ENCODE measurements at places on chromosomes 2 and 18.

DNA sequence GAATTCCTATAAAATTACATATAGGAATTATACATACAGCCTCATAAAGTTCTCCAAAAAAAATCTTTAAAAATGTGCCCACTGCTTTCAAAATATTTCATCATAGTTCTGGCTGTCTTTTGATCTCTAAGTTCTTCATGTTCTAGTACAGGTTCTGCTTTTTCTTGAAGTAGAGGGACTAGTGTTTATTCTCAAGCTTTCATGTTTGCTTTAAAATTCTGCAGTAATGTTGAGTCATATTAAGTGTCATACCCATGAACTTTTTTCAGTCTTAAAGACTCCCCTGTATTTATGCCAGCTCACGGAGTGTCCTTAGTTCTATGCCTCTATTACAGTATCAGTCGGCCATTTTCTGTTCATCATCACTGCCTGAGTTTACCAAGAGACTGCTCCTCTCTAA lies 54.8 kb upstream of the CCDC141 start:
- no peak for DNase-seq

- no peak for DNase-seq
These were observed 90.9 kb downstream of the SETBP1 start for GRCh38 chr18:44771572-44771955.

- DNase-seq, result no peak
These were observed 4.4 kb downstream of the ADCYAP1 start for GRCh38 chr18:908758-909724.

DNA sequence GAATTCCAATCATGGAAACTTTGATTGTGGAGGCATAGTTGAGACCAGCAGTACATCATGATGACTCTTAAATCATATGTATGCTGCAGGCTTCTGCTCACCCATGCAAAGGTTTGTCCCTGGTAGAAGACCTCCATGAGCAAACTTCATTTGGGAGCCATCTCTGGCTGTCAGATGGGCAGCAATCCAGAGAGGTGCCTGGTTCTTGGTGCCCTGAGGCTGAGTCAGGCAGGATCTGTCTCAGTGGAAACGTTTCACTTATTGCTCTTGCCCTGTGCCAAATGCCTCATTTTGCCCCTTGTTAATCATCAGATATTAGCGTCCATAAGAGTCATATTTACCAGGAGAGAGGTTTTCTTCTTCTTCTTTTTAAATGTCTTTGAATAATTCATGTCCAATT lies 151.5 kb upstream of the CELF4 start:
- no peak for DNase-seq

DNA sequence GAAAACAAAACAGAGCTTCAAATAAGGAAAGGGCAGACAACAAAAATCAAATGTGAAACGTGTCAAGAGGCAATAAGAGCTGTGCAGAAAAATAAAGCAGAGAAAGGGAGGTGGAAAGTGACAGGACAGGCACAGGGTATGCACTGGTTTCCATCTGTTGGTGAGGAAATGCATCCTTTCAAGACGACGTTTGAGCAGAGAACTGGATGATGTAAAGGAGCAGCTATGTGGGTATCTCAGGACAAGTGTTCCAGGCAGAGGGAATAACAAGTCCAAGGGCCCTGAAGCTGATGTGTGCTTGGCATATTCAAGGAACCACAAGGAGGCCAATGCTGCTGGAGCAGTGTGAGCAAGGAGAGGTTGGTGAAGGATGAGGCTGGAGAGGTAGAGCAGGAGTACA lies 168.9 kb upstream of the SERPINE2 start:
- DNase-seq, result no peak

- DNase-seq, result no peak
These were observed 88.6 kb downstream of the AAK1 start for GRCh38 chr2:69554981-69555380.

GRCh38 chr2:42792087-42792582 lies 248 bp downstream of the HAAO start:
- DNase-seq, result no peak

GRCh38 chr2:159904959-159905305 lies 106.9 kb upstream of the CD302 start:
- DNase-seq, result no peak

- no peak for DNase-seq
These were observed 36.5 kb upstream of the STAT4 start for GRCh38 chr2:191187105-191187829.

DNA sequence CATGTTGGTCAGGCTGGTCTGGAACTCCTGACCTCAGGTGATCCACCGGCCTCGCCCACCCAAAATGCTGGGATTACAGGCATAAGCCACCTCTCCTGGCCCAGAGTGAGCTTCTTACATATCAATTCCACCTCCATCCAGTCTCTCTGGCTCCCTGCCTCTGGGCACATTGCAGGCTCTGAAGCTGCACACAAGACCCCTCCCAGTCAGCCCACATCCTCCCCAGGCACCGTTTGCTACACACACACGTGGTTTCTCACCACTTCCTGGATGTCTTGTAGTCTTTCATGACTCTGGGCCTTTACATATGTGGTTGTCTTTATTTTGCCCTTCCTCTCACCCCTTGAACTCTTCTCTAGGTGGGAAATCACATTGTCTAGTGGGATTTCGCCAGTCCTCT lies 64.0 kb upstream of the CABLES1 start:
- DNase-seq, result peak; percentile 84

- no peak for DNase-seq
These were observed 786.6 kb upstream of the ID2 start for GRCh38 chr2:7895289-7895688.

- DNase-seq, result no peak
These were observed 82.3 kb upstream of the NYAP2 start for GRCh38 chr2:225317186-225317585.

- DNase-seq, result no peak
These were observed 331.4 kb upstream of the NETO1 start for GRCh38 chr18:73199151-73199550.

GRCh38 chr2:198991431-198991830 lies 466.3 kb downstream of the SATB2 start:
- no peak for DNase-seq

DNA sequence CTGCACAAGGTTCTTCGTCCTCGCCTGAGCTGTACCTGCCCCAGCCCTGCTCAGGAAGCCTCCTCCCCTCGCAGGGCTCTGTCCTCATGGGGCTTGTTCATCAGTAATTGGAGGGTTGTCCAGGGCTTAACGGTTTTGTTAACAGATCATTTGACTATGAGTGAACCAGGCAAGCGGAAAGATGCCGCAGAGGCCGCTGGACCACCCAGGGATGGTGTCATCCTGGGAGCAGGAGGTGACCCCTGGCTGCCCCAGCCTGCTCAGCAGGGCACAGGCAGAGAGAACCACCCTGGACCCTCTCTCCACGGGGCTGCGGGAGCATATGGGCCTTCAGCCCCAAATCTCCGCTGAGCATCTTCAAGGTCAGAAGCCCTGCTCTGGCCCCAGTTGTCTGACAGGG lies 264.3 kb downstream of the KLHL29 start:
- DNase-seq, result no peak

DNA sequence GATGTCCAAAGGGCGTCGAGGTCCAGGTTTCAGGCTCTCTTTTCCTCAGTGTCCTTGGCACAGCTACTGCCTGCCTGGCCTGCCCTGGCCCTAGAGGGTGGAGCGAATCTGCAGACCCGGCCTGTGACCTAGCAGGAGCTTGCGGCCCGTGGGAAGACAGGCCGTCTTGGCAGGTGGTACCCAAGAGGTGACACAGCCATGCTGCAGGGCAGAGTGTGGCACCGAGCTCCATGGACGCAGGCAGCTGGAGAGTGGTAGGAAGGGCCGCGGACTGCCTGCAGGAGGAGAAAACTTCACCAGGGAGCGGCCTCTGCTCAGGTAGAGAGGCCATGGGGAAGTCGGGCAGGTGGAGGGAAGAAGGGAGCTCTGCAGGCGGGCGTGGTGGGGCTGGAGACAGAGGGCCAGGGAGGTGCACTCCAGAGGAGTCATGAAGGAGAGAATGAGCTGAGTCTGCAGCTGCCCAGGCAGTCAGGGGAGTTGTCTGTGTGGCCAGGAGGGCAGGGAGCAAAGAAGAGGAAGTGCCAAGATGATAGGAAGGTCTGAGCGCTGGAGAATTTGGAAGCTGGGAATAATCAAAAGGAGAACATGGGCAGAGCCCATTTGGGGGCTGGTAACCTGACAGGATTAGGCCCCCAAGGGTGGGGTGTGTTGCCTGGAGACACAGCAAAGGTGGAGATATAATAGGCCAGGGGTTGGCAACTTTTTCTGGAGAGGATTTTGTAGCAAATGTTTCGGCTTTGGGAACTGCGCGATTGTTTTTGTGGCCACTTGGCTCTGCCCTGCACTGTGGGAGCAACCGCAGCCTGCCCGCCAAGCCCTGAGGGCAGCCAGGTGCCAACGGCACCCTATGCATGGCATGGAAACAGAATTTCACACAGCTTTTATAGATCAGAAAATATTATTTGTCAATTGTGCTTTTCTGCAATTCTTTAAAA lies 154.4 kb upstream of the PXDN start:
- DNase-seq, result no peak

DNA sequence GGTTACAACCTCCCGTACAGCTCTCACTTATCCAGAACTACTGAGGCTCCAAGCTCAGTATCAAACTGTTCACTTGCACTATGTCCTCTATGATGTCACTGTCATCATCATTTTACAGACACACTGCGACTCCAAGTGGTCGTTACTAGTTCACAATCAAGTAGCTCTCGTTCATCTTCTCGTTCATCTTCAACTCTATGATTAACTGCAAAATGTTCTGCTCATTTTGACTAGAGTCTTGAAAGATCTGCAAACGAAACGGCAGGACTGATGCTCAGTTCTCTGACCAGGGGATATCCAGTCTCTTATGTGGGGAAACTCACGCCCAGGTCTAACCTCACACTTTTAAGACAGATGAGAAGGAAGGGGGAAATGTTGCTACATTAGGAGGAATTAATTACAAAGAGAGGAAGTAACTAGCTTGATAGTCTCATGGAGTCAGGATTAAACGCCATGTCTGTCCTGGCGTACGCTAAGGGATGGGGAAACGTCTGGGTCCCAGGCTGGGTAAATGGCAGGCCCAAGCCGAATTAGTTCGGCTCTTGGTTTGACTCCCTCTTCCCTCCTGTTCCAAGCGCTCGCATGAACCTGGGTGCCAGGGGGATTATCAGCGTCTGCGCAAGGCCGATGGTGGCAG lies 794 bp upstream of the CHCHD5 start:
- peak; percentile 2 for DNase-seq

DNA sequence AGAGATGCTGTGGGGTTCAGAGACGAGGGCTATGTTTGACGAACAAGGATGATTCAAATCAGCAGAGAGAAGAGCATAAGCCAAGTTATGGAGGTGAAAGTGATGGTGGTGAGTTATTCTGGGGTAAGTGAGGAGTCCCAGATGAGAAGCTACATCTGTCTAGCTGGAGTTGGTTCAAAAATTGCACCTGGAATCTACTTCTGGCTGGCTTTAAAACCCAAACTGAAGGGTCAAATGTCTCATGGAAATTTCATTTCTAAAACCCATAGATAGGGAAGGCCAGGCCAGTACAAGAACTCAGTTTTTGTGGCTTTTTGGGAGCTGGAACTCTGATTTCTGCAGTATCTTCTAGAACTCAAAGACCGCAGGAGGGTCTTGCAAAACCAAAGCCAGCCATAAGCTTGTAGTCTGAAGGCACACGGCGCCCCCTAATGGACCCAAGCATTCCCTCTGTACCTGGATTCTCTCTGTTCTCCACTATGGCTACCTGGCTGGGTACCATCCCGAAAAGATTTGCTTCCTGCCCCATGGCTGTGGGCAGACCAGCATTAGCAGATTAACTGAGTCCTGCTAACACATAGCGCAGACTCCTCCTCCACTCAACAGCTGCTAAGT lies 229.1 kb upstream of the SLC14A2 start:
- no peak for DNase-seq

- no peak for DNase-seq
These were observed 185.1 kb upstream of the CNTNAP5 start for GRCh38 chr2:123840016-123840415.

- DNase-seq, result peak; percentile 81
These were observed at the start of gene CXCR1 for GRCh38 chr2:218166791-218167190. Gene CXCR1, minus strand, starts transcription at chr2:218166962. Its CDS starts 1,751 bp downstream, at chr2:218165211.

DNA sequence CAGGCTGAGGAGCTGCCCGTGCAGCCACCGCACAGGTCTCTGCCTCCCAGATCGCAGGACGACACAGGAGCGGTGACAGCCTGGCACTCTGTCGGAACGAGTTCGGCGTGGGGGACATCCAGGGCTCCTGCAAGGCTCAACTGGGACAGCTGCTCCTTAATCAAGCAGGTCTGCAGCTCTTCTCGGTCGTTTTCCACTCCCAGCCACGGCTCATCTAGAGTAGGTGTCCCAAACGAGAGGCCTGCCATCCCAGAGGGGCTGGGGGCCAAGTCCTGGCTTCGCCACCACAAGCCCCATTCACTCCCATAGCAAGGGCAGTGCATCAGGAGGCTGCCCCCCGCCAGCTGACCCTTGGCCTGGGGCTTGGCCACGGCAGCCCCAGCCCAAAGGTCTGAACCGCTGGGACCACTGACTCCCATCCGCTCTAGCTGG lies 22.5 kb downstream of the PASK start:
- DNase-seq, result no peak

DNA sequence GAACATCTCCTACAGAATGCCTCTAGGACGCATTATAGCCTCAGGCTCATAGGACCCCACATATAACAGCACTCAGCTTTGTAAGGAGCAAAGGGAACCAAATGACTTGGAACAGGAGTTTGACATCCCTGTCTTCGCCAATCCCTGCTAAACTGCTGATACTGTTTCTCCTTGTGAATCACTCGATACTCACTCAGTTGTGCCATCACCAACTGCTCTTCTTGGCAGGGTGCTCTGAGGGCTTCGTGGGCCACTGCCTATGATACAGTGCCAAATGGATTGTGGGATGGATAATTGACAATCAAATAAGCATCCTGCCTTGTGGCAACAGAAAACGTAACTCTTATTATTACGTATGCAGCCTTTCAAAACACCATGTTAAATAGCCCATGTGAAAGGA lies 396.3 kb downstream of the RIT2 start:
- no peak for DNase-seq

DNA sequence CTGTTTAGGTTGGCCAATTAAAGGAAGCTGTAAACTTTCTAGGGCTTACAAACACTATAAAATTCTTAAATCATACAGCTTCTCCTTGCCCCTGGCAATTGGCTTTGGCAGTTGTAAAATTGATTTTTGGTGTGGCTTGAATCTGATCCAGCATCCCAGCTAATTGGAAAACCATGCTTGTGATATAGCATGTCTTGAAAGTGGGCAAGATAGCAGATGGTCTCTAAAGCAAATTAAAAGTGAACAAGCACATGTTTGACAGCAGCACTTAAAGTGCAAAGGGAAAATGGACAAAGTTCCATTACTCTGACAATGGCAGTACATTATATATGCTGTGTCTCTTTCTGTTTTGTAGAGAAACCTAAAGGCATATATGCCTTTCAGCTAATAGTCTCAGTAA lies 302.9 kb upstream of the NXPH2 start:
- no peak for DNase-seq

DNA sequence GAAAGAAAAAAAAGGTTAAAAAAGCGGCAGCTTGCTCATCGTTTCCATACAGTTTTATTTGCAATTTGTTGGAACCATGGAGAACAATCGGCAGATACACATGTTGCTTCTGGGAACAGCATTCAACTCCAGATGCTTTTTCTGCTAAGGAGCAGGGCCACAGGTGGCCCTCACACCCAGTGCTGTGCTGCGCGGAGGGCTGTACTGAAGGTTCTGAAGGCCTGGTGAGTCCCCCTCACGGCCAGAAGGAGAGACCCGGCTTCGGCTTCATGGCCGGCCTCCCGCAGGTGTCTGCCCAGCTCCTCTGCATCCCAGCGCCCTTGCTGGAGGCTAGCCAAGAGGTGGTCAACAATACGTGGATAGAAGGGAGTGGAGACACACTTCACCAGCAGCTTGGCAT lies 394.3 kb downstream of the NBAS start:
- DNase-seq, result no peak

GRCh38 chr18:11035814-11036495 lies 113.4 kb downstream of the PIEZO2 start:
- DNase-seq, result no peak

GRCh38 chr2:240972201-240972600 lies 26.2 kb upstream of the SNED1 start:
- DNase-seq, result no peak
